Activated T-helper 1 cell treated with anti-CD3 and anti-CD28 coated beads, Interleukin-12 subunit alpha, Interleukin-12 subunit beta, Interleukin-2, Interleukin-4 antibody, amounts not matched to agents 30 ng/mL and 10 ng/mL and 1 ng/mL, durations not matched to agents 14 hours and 24 hours and 36 hours (primary cell): ENCODE measurements at places on chromosomes 2 and 18.
A peak's percentile ranks its signal among the peaks of the same experiment; 100 is the strongest.

DNA sequence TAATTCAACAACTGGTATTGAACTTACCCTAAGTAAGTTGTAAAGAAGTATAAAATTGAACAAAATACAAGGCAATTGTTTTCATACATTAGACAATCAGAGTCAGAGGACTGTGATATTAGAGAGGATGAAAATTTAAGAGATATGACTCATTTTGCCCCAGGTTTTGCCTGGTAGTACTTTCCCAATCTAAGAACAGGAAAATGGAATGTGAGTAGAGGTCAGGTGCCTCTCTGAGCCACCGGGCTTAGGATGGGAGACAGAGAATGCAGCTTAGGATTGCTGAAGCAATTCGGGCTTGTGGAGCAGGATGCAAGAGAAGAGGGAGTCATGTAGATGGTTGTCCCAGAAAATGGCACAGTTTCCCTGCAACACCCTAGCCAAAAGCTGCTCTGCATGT, 219.7 kb upstream of the CHST9 start:
- no peak overlapping the region for H3K27ac ChIP-seq
- H3K27me3 ChIP-seq = no peaks in the 10 kb centered on the region
- no peak overlapping the region for H3K4me3 ChIP-seq

DNA sequence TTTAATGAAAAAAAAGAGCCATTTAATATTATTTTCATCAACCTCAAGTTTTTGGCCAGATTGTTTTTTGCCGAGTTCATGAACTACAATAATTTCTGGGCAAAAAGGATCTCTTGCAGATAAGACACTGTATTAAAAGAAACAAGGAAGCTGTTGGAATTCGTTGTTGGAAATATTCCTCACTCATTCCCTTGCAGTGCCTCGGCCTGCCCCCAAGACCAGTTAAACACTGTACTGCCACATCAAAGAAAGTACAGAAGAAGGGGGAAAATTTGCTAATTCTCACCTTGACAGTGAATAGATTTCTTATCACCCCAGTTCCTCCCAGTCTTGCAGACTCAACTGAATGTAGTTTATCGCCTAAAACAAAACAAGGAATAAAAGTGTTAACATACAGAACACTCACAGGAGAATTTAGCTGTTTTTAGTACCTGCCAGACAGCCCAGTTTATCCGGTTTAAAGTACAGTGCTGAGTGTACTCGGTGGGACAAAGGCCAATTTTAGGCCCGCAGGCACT, 1.2 kb downstream of the IDH1 start:
- peaks cover 25% of the 10 kb centered on the region for H3K4me1 ChIP-seq
- no peaks in the 10 kb centered on the region for H3K27me3 ChIP-seq
- DNase-seq = no peak
- H3K4me3 ChIP-seq = peak overlapping the region; percentile 99
- no peak overlapping the region for H3K27ac ChIP-seq

GRCh38 chr2:112033600-112033999, 21.5 kb upstream of the TMEM87B start:
- H3K27ac ChIP-seq = no peak overlapping the region
- no peak overlapping the region for H3K4me3 ChIP-seq
- H3K27me3 ChIP-seq = peaks cover 18% of the 10 kb centered on the region
- H3K4me1 ChIP-seq = peaks cover 9% of the 10 kb centered on the region
- no peaks in the 10 kb centered on the region for H3K36me3 ChIP-seq
- DNase-seq = no peak

DNA sequence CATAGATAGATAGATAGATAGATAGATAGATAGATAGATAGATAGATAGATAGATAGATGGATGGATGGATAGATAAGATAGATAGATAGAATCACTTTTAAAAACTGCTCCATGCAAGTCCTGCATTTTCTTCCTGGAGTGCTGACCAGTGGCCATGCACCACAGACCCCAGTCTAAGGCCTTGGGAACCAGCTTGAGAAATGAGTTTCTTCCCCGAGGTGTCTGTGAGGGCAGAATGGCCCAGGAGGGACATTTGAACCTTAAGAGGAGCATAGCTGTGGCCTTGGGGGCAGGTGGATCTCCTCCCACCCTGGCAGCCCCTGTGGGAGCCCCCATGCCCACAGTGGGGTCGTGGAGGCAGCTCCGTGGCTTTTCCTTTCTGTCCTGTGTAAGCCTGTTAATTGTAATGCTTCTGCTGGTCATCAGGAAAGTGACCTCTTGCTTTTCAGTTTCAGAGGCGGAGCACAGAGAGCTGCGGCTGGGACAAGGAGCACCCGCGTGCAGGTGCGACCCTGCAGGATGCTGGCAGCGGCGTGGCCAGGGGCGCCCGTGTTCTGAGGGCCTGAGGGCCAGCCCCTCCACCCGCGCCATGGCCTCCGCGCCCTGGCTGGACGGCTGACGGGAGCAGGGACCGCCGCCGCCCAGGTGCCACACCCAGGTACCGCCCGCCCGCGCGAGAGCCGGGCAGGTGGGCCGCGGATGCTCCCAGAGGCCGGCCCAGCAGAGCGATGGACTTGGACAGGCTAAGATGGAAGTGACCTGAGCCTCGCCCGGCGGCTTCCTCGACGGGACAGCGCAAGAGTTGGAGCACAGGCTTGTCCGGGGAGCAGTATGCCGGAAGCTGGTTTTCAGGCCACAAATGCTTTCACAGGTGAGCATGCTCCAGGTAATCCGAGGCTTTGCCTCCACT, 168.6 kb downstream of the LDLRAD4 start:
- no peak overlapping the region for H3K4me3 ChIP-seq
- DNase-seq = no peak
- no peaks in the 10 kb centered on the region for H3K27me3 ChIP-seq
- H3K36me3 ChIP-seq = peaks cover 8% of the 10 kb centered on the region

- no peak overlapping the region for H3K4me3 ChIP-seq
- no peak overlapping the region for H3K27ac ChIP-seq
- H3K36me3 ChIP-seq = no peaks in the 10 kb centered on the region
- H3K4me1 ChIP-seq = no peaks in the 10 kb centered on the region
Observed at GRCh38 chr2:132936261-132936660, 266.3 kb upstream of the LYPD1 start.

DNA sequence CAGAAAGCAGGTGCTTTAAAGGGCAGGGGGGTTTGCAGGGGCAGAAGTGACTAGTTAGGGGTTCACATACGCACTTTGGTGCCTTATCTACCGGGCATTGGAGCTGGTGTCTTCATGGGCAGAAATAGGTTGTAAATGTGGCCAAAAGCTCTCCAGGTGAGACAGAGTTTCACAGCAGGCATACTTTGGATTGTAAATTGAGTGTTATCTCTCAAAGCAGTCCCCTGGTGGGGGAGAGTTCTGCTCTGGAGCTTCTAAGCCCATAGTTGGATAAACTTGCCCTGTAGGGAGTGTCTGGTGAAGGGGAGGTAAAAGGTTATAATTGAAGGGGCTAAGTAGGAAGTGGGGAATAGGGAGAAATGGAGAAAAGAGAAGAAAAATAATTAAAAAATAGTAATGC, 43.1 kb downstream of the COL4A3 start:
- no peaks in the 10 kb centered on the region for H3K27me3 ChIP-seq
- H3K27ac ChIP-seq = no peak overlapping the region
- no peak for DNase-seq
- no peaks in the 10 kb centered on the region for H3K36me3 ChIP-seq
- no peaks in the 10 kb centered on the region for H3K4me1 ChIP-seq

DNA sequence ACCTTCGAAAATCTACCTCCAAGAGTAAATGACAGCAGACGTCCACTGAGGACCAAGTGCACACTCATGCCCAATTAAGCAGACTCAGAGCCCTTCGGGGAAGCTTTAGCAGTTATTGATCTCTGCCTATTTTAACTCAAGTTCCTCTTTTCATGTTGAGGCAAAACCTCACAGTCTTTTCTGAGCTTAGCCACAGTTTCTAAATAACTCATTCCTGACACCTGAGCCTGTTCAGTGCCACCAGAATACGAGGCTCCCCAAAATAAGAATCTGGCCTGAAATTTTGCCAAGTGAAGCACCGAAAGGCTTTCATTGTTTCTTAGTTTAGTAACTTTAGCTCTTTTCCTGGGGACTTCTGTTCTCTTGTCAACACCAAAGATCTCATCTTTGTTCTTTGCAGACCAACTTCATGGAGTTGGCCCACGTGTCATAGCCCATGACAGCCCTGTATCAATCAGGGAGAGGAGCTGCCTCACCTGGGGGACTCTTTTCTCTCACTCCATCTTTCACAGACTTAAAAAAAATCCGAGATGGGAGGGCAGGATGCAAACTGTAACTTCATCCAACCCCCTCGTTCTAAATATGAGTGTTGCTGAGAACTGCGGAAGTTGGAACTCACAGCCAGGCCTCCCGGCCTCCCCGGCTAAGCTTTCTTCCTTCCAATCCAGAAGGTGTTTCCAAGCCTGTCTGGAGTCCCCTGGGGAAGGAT, 22.2 kb downstream of the INPP5D start:
- peaks cover 85% of the 10 kb centered on the region for H3K4me1 ChIP-seq
- no peak for DNase-seq
- H3K4me3 ChIP-seq = peak overlapping the region; percentile 73
- H3K27ac ChIP-seq = peak overlapping the region; percentile 91
- peaks cover 41% of the 10 kb centered on the region for H3K36me3 ChIP-seq
